Ureter (tissue), 1 donor: ENCODE measurements at places on chromosomes 5 and 9. TPM values are rescaled to one million over a fixed set of nuclear protein-coding genes. Genes with fewer than 3 reads are reported as not detected.

Gene NINJ1
- 32.1 TPM for total RNA-seq

Gene ANGPTL2
- 22.2 TPM for total RNA-seq

Gene DAB2IP
- total RNA-seq = 103 TPM

Gene ANKRD31
- 1.0 TPM for total RNA-seq

Gene FCN1
- total RNA-seq = 3.1 TPM

Gene ARL14EPL
- total RNA-seq = not detected

Gene GPX8
- total RNA-seq = 20.2 TPM
